Tibial nerve (tissue), 4 donors: ENCODE measurements at places on chromosomes 2 and 18. TPM values are rescaled to one million over a fixed set of nuclear protein-coding genes. Genes with fewer than 3 reads are reported as not detected.

The GAREM2 gene
- 1.5 TPM for total RNA-seq

The MEP1B gene
- total RNA-seq: not detected

The KCNK3 gene
- 6.9 TPM for total RNA-seq

The CNRIP1 gene
- total RNA-seq: 39.6 TPM

The MAP2 gene
- total RNA-seq: 22.4 TPM

The BOLL gene
- total RNA-seq: not detected

DNA sequence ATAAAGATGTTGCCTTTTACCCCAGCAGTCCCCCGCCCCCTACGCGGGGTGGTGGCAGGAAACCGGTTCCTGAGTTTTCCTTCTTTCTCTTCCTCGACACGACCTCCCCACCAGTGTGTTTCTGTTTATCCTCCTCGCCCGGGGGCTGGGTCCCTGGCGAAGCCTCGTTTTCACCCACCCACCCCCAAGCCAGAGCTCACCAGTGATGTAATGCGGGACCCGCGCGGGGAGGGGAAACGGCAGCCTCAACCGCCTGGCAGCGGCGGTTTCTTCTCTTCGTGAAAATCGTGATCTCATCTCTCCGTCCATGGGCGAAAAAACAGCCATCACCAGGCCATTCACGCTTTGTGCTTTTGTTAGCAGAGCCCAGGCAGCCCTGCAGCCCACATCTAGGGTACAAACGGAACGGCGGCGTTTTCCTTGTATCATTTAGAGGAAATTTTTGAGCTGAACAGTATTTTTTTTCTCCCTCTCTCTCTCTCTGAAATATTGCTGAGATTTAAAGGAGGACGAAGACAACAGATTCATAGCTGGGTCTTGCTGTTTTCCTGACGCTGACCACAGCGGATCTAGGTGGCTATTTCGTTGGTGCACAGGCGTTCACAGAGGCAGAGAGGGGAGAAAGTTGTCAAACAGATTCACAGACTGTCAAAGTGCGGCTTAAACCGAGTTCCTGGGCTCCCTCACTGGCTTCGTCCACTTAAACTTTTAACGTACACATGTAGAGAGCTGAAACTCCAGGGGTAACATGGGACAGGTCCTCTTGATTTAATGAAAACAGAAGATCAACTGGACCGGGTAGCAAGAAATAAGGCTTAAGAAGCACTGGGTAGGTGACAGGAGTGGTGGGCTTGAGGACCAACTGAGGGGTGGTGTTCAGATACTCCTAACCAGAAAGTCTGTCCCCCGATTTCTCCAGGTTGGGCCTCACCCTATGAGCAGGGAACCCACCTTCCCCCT, 21.9 kb upstream of the PAX3 start:
- H3K4me1 ChIP-seq: no peaks in the 10 kb centered on the region
- no peak for DNase-seq
- no peaks in the 10 kb centered on the region for H3K36me3 ChIP-seq
- no peak overlapping the region for H3K27ac ChIP-seq

DNA sequence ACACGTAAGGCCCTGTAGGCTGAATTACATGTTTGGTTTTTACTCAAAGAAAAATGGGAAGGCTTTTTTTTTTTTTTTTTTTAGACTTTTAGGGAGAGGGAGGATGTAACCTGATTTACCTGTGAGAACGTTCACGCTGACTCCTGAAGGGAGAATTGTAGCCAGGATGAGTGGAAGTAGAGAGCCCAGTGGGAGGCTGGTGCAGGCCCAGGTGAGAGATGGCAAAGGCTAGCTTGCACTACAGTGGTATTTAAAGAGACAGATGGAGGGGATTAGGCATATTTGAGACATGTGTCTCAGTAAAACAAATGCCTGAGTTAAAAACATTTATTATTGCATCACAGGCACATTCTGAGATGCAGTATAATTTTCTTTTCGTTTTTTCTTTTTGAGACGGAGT, 107.9 kb downstream of the CCDC85A start:
- H3K36me3 ChIP-seq: no peaks in the 10 kb centered on the region
- no peak overlapping the region for H3K4me3 ChIP-seq
- no peaks in the 10 kb centered on the region for H3K4me1 ChIP-seq
- H3K27ac ChIP-seq: no peak overlapping the region
- H3K27me3 ChIP-seq: no peaks in the 10 kb centered on the region

- no peak overlapping the region for H3K27ac ChIP-seq
- no peak overlapping the region for H3K4me3 ChIP-seq
- H3K27me3 ChIP-seq: no peaks in the 10 kb centered on the region
Measured at GRCh38 chr2:186044761-186045160, 306.2 kb downstream of the FSIP2 start.

- no peaks in the 10 kb centered on the region for H3K4me1 ChIP-seq
- H3K36me3 ChIP-seq: no peaks in the 10 kb centered on the region
- DNase-seq: no peak
- no peak overlapping the region for H3K4me3 ChIP-seq
Measured at GRCh38 chr2:138476940-138477339, 24.6 kb upstream of the SPOPL start.
